Right cardiac atrium (tissue), 5 donors: ENCODE measurements at places on chromosomes 5 and 9.

- DNase-seq: peak; percentile 70
These were observed 588 bp upstream of the ZBED3 start for GRCh38 chr5:77087484-77088261.

DNA sequence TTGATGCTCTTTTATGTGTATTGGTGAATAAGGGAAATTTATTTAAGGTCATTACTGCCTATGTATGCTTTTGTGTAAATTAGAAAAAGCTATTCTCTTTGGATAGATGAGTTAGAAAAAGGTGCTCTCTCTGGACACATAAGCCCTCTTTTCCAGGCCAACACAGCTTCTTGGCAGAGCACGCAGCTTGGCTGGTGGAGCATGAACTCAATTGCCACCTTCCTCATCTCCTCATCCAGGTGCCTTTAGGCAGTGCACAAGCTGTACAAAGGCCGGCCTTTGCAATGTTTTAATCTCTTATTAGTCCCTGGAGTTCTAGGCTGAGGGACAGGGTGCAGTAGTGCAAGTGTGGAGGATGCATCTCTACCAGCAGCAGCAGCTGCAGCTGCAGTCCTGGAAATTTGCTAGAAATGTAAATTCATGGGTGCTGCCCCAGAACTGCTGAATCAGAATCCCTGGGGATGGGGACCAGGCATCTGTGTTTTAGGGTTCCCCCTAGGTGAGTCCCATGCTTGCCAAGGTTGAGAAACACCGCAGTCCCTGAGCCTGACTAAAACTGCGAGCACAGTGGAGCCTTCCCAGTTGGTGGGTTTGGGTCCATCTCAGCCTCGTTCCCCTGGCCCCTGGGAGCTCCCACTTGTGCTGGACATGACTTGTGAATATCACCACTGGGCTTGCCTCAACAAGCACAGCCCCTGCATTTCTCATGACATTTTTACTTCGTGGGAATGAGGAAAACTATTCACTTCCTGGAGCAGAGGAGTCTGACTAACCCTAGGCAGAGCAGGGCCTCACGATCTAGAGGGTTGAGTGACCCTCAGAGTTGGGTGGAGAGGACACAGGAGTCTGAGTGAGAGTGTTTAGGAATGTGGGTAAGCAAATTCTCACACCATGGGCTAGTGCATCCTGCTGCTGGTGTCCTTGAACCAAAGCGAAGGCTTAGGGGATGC, 272.3 kb downstream of the ZSWIM6 start:
- DNase-seq: no peak

DNA sequence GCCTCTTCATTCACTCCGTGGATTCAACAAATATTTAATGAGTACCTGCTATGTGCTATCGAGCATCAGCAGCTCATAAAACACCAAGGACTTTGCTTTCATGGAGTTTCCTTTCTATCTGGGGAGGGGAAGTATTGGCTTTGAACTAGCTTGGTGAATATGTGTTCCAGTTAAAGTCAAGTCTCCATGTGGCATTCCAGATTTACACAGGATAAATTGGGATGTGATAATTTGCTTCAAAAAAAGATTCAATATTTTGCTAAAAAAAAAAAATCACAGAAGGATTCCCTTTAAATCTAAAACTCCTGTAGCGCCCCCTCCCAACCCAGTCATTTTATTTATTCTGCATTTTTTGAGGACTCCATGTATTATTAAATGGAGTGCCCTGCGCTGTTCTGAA, 346.3 kb upstream of the SLC30A5 start:
- DNase-seq: no peak

DNA sequence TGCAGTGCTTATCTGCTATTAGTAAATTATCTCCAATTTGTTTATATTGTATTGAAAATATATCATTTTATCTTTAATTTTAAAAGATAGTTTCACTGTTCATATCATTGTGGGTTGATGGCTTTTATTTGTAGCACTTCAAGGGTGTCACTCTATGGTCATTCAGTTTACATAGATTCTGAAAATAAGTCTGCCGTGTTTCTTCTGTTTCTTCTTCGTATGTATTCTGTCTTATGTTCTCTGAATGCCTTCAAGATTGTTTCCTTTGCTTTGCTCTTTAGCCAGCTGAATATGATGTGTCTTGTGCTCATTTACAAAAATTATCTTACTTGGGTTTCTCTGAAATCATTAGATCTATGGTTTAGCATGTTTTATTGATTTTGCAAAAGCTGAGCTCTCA, 359.9 kb downstream of the CYLC2 start:
- no peak for DNase-seq

DNA sequence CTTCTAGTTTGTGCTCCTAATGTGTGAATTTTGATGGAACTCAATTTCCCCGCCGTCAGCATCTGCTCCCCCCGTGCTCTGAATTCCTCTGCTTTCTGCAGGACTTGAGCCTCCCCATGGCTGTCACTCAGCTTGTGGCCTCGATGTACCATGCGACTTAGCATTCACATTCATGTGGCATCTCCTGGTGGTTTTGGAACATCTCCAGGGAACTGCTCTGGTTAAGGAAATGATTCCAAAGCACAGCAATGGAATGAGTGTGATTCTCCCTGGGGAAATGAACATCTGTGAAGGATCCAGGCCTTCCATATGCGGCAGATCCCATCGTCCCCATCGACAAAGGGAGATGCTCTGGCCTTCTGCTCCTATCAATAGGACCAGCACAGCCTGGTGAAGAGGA, 119.0 kb downstream of the ENTREP1 start:
- DNase-seq: no peak

DNA sequence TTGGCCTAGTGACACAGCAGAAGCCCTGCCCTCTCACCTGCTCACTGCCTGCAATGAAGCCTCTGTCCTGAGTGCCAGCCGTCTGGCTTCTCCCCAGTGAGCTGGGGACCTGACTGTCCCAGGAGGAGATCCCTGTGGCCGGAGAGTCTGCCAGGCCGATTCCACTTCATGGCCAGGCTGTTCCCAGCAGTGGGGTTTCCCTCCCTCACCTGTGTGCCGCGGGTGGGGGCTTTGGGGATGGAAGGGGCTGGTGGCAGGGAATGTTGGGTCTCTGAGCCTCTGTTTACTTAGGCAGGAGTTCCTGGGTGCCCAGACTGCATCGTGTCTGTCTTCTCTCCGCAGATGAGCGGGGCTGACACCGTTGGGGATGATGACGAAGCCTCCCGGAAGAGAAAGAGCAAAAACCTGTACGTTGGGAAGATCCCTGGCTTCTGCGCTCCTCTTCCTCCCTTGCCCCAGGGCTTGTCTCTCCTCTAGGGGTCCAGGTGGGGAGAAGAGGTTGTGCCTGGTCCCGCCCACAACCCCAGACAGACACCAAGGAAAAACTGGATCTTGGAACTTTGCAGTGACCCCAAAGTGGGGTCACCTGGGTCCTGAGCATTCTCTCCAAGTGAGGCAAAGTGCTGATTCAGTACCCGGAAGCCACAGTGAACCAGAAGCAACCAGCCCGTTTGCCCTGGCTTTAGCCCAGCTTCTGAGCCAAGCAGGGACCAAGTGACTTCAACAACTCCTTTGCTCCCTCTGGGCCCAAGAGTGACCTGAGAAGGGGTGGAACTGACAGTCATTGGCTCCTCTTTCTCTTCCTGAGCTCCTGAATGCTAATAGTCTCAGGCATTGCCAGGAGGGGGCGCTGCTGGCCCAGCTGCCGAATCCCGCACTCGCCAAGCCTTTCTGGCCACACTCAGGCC, 127.7 kb downstream of the RGS3 start:
- peak; percentile 93 for DNase-seq

- DNase-seq: no peak
These were observed 89.2 kb downstream of the NDFIP1 start for GRCh38 chr5:142197781-142198180.

GRCh38 chr9:134914501-134914834, 3.2 kb downstream of the FCN1 start:
- DNase-seq: no peak

- no peak for DNase-seq
These were observed 19.5 kb downstream of the THBS4 start for GRCh38 chr5:80054682-80055081.

DNA sequence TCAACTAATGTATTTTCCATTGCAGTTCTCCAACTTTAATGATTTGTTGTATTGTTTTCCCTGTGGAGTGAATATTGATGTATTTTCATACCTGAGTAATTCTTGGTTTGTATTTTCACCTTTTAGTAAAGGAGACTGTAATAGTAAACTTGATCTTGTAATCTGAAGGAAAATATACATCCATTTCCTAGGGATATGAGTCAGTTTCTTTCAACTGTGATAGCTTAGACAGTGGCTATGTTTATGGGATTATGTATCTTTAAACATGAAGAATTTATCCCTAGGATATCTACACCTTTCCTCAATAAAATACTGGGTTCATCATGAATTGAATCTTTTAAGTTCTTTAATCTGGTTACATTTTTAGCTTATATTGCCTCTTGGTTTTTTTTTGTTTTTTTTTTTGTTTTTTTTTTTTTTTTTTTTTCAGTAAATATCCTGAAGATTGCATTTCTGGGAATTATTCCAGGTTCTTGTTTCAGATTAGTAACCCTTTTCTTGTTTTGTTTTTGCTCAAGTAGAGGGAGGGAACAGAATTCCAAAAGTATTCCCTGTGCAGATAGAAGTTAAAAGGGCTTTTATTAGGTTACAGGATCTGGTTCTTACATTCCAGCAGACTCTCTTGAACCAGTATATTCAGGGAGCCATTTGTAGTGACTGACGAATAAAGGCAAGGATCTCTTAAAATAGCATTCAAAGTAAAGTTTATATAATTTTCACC, 7.1 kb downstream of the WDR36 start:
- DNase-seq: no peak

GRCh38 chr5:177442066-177442826, 4.4 kb upstream of the PRR7 start:
- peak; percentile 41 for DNase-seq

GRCh38 chr9:113368982-113369854, 7.6 kb downstream of the HDHD3 start:
- DNase-seq: peak; percentile 59

DNA sequence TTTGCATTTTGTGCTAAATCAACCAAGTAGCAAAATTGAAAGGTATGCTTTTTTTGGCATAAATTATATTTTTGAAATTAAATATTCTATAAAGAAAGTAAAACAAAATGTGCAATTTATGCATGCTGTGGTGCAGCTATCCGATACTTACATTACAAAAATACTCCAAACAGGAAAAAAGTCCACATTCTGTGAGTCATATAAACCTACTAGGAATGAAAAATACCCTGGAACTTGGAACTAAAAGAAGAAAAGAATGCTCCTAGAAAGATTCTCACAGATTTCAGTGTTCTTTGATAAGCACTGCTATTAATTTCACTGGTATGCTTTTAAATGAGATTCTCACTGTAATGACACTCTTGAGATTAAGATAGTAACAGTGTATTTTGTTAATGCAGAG, 92.6 kb downstream of the OSMR start:
- no peak for DNase-seq

- DNase-seq: no peak
These were observed 22.5 kb upstream of the POMT1 start for GRCh38 chr9:131480258-131480657.

GRCh38 chr5:61974680-61975079, 331.3 kb upstream of the KIF2A start:
- no peak for DNase-seq

GRCh38 chr9:3824581-3824980, 298.8 kb upstream of the RFX3 start:
- DNase-seq: no peak

DNA sequence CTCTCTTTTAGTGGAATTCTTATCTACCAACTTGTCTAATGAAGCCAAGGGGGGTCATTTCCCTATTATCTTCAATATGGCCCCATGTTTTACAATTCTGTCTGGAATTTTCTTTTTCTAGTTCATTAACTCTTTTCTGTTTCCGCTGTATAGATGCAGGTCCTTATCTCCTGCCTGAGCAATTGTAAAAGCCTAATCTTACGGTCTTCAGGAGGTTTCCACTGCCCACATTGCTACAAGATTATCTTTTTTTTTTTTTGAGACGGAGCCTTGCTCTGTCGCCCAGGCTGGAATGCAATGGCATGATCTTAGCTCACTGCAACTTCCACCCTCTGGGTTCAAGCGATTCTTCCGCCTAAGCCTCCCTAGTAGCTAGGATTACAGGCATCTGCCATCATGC, 132.3 kb downstream of the UNC13B start:
- DNase-seq: no peak

- DNase-seq: no peak
These were observed 246.0 kb upstream of the ANKRD55 start for GRCh38 chr5:56479126-56479525.

DNA sequence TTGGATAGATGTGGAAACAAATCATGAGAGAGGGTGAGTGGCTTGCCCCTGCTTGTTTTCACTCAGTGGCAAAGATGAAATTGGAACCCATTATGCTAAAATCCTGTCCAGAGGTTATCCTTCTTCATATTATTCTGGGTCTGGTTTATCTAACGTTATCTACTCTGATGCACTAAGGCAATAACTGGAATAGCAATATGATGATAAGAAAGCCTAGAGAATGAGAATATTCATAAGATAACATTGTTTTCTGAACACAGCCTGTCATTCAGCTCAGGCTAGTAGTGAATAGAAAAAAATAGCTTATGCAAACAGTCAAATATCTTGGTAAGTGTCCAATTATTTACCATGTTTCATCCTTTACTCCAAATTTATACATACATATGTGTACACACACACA, 132.0 kb upstream of the C6 start:
- no peak for DNase-seq

GRCh38 chr9:2055203-2055658, 40.1 kb downstream of the SMARCA2 start:
- no peak for DNase-seq

- DNase-seq: no peak
These were observed 47.9 kb downstream of the DEPDC1B start for GRCh38 chr5:60651872-60652620.

GRCh38 chr9:91403665-91404543, 19.7 kb downstream of the NFIL3 start:
- no peak for DNase-seq

- DNase-seq: no peak
These were observed 12.0 kb downstream of the GLRX start for GRCh38 chr5:95810305-95811125.

DNA sequence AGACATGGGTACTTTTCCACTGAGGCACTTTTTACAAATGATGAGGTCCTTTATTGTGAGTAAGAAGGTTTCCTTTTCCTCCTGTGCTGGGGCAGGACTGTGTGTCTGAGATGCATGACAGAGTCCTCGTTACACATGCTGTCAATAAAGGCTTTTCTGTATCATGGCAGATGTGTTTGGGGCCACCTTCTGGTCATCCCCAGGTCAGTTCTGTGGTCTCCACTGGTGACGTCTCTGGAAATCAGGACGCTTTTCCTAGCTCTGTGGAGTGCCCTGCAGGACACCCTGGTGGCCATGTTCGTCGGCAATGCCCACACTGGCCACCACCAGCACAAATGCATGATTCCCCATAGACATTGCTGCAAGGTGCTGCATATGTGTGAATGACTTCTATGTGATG, 2.8 kb downstream of the CMBL start:
- DNase-seq: no peak

GRCh38 chr9:131579789-131580211, 34.5 kb downstream of the PRRT1B start:
- DNase-seq: peak; percentile 79

DNA sequence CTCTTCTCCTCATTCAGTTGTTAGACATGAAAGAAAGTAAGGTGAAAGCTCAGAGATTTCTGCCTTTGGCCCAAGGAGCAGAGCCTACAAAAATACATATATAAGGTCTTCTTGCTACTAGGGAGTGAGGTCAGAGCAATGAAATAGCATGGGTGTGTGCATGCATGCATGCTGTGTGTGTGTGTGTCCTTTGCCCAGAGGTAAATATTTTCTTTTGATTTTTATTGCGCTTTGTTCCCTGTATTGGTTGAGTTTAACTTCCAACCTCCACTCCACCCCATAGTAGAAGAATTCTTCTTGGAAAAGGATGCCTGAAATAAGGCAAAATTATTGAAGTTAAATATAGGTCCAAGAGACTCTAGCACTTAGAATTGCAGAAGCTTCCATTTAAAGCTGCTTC, 248.0 kb upstream of the PTGER4 start:
- no peak for DNase-seq
